ENCODE measurements at places on chromosomes 11 and 22.

DNA sequence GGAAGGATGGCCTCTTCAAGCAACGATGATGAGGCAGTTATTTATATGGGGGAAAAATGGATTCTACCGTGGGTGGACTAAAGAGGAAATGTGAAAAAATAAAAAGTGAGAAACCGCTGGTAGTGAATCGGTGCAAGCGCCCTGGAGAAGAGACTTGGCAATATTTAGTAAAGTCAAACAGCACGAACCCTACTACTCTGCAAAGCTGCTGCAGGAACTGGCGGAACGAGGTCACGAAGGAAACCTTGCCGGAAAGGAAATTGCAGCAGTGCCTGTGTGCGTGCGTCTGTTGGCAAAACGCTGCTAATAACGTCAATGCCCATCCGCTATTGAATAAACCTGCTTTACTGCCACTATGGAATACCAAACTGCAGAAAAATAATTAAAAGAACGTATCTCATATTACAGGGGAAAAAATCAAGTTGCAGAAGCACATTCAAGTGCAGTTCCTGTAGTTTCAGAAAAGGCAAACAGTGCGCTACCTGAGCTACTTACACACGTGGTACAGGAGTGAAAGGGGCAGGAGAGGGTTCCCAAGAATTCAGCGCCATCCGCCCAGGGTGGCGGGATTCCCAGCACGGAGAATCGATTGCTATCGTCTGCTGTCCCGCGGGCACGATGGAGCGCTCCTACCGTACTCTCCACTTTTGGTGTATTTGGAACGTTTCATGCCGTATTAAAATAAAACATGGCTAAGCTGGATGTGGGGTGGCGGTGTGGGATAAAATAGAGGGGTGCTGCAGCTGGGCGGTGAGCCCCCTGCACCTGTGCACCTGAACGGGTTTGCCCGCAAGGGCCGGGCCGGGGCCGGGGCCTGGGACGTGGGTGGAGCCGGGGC lies 585 bp upstream of the NADSYN1 start:
- no peak for DNase-seq

- DNase-seq, result no peak
Observed at GRCh38 chr11:34332524-34332923, 25.3 kb downstream of the ABTB2 start.

- DNase-seq, result no peak
Observed at GRCh38 chr22:38271927-38272372, 860 bp downstream of the TMEM184B start.

DNA sequence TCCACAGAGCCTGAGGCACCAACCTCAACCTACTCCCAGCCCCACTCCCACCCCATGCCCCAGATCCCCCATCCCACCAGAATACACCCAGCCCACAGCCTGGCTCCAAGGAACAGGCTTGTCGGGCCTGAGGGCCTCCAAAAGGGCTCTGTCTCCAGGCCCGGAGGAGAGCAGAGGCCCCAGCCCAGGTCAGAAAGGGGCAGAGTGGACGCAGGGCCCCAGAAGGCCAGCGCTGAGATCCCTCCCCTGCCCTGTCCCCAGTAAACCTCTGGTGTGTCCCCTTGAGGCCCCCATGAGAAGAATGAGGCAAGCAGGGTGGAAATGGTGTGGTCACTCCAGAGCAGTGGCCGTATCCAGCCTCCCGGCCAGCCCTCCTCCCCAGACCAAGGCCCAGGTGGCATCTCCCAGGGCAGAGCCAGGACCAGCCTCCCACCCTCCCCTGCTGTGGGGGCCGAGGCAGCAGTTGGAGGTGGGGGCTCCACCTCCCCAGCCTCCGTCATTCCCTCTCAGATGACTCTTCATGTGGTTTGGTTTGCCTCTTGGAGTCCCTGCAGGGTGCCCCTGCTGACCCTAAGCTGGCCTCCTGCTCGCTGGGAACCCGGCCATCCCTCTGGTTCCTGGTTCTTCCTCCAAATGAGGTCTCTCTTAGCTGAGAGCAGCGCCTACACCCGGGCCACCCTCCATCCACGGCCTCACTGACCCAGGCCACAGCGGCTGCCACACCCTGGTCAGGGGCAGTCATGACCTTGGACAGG lies 195.0 kb downstream of the IGLL1 start:
- no peak for DNase-seq

DNA sequence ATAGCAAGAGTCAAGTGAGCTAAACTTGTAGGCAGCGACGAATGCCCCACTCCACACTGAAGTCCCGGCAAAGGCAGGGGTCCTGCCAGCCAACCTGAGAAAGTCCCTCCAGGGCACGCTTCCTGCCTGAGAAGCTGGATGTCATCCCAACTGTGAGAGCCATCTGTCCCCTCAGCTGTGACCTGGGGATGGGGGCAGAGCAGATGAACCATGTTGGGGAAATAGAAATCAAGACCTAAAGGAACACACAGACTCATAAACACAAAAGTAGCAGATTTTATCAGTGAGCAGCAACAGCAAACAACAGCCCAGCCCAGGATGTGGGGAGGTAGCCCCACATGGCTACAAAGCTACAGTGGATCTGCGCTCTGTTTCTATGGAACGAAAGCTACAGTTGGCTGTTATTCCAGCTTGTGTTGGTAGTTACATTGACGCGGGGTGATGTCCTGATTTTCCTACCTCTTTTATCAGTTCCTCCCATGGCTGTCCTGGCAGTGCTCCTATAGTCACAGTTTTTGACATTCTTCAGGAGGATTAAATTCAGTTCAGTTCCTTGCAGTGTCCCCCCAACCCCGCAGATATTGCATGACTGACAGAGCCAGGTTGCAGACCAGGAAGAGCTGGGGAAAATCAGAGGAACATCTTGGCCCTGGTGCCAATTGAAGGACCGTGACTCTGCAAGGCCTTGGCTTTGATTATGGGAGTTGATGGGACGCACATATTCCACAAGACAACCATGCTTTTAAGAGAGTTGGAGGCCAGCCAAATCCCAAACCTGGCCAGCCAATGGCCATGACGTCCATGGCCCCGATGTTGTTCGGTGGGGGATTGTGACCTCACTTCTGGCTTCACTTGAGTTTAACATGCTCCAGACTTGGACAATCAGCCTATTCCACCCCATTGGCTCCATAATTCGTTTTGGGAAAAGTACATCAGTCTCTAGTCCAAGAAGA lies 14.6 kb downstream of the MRGPRD start:
- no peak for DNase-seq

- DNase-seq, result no peak
Observed at GRCh38 chr11:122201106-122201505, 85.1 kb upstream of the BLID start.

DNA sequence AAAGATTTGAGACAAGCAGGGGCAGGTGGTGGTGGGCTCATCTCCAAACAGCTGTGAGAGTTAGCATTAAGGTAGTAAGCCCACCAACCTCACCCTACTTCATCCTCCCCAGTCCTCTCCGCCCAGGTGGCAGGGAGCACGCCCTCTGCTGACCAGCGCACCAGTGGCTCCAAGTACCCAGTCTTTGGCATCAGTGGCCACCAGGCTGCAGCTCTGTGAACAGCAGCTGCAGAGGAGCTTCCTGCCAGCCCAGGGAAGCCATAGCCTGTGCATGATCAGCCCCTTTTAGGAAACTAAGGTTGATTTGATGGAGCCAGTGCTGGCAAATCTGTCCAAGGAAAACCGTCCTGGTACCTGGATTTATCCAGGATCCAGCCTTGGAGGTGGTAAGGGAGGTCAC lies 21.7 kb downstream of the CAVIN3 start:
- DNase-seq, result peak; percentile 26

GRCh38 chr22:35664955-35665587 lies 16.8 kb downstream of the APOL6 start:
- no peak for DNase-seq

DNA sequence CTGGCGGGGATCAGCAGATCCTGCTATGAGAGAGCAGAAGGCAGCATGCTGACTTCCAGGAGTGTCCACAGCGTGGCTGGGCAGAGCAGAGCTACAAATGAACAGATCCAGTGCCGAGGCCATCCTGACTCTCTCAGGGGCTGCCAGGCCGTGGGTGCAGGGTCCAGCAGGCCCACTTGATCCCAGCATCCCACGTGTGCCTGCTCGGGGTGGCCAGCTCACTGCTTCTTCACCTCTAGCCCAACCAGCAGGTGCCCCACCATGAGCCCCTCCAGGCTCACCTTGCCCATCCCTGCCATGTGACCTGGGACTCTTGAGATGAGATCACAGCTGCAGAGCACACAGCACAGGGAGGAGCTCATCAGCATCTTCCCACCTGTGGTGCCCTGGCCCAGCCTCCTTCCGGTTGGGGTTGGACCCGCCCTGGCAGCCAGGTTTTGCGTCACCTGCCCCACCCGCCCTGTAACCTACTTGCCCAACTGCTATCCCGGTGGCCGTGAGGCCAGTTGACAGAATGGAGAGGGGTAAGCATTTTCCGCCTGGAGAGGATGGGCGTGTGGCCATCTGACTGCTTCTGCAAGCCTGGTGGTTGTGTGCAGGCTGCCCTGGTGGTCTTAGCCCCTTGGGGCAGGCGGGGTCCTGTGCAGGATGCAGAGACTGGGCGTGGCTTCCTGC lies 11.0 kb downstream of the TANGO2 start:
- DNase-seq, result no peak

- peak; percentile 70 for DNase-seq
Observed at GRCh38 chr22:45125188-45125587, 38.5 kb upstream of the NUP50 start.

DNA sequence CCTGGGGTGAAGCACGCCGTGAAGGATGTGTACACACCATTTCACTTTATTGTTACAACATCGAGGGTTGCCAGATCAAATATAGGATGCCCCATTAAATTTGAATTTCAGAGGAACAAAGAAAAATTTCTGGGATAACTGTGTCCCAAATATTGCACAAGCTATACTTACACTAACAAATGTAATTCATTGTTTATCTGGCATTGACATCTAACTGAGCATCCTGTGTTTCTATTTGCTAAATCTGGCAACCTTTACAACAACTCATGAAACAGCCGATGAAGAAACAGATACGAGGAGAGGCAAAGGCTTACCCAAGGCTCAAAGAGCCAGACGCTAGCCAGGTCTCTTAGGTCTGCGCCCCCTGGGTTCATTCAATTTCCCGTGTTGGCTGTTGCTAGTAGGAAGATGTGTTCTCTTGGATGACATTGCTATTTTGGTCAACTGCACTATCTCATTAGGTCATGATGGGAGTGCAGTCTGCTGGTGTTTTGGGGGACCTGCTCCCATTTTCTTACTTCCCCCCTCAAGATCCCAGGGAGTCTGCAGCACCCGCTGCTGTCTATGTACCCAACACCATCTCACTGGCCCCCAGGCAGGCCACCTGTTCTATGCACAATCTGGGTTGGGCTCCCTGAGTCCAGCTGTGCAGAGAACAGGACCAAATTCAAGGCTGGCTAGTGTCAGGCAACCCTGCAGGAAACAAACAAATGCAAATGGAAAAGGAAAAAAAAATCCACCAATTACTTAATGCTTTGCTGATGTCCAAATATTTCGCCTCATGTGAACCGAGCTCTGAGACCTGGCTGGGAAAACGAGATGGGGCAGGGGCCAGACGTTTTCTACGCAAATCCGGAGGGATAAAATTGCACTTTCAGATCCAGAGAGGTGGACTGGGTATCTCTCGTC lies 560.9 kb downstream of the MIAT start:
- DNase-seq, result no peak

DNA sequence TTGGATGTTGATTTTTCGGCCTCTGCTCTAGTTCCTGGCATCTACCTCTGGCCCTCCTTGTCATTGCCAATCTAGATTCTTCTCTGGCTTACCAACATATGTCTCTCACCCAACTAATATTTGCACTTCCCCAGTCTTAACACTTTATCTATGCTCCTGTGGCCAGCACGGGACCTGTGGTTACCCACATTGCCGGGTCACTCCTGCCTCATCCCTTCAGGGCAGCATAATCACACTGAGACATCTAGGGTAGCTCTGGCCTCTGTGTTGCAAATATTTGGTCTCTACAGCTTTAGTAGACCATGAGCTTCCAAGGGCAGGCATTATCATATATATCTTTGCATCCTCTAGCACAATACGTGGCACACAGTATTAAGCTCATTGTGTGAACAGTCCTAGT lies 182.0 kb upstream of the ARHGAP20 start:
- no peak for DNase-seq

DNA sequence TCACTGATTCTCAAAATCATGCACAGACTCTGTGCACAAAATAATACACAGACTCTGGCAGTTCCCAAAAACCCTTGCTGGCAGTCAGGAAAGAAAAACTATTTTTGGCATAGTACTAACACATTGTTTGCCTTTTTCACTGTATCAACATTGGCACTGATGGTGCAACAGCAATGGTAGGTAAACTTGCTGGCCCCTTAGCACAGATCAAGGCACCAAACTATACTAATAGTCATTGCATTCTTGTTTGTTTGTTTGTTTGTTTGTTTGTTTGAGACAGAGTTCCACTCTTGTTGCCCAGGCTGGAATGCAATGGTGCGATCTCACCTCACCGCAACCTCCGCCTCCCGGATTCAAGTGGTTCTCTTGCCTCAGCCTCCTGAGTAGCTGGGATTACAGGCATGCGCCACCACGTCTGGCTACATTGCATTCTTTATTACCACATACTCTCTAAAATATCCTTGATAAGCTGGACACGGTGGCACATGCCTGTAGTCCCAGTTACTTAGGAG lies 81.0 kb upstream of the SLC6A5 start:
- DNase-seq, result no peak

DNA sequence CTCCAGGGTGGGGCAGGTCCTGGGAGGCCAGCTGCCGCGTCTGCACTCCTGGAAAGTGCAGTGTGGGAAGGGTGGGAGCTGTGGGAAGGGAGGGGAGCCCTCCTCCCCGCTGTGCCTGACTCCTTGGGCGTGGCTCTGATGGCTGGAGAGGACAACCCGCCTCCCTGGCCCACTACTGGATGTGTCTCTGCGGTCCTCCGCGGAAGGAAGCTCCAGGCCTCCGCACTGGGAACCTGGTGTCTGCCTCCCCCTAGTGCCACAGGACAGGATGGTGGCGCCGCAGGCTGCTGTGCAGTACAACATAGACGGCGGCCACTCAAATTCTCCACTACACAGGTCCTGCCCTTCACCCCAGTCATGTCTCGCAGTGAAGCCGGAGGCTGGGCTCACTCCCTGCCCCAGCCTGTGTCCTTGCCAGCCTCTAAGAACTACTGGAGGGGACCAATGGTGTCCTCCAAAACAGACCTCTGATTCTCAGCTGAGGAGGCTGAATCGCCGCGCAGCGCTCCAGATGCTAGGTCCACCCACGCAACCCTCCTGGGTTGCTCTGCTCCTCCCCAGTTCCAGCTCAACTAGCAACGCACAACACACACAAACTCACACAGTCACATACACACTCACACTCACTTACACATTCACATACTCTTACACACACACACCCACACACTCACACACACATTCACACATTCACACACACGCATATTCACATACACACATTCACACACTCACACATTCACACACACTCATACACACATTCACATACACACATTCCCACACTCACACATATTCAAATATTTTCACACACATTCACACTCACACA lies 12.4 kb upstream of the DSCAML1 start:
- peak; percentile 67 for DNase-seq

All from fibroblast of skin of back (primary cell).